ENCODE measurements at places on chromosomes 2 and 18.
A peak's percentile ranks its signal among the peaks of the same experiment; 100 is the strongest.

- no peak for DNase-seq
Measured at GRCh38 chr2:96528006-96528699, 8.4 kb upstream of the ARID5A start.

- DNase-seq: peak; percentile 90
Measured at GRCh38 chr2:28344756-28345373, 47.8 kb upstream of the FOSL2 start.

- DNase-seq: no peak
Measured at GRCh38 chr2:12169721-12170120, 423.3 kb downstream of the LPIN1 start.

- no peak for DNase-seq
Measured at GRCh38 chr2:31053929-31054782, 84.1 kb downstream of the GALNT14 start.

- DNase-seq: no peak
Measured at GRCh38 chr2:120949957-120950590, 214.4 kb downstream of the GLI2 start.

GRCh38 chr2:143160732-143161707 lies 31.8 kb downstream of the ARHGAP15 start:
- DNase-seq: no peak

DNA sequence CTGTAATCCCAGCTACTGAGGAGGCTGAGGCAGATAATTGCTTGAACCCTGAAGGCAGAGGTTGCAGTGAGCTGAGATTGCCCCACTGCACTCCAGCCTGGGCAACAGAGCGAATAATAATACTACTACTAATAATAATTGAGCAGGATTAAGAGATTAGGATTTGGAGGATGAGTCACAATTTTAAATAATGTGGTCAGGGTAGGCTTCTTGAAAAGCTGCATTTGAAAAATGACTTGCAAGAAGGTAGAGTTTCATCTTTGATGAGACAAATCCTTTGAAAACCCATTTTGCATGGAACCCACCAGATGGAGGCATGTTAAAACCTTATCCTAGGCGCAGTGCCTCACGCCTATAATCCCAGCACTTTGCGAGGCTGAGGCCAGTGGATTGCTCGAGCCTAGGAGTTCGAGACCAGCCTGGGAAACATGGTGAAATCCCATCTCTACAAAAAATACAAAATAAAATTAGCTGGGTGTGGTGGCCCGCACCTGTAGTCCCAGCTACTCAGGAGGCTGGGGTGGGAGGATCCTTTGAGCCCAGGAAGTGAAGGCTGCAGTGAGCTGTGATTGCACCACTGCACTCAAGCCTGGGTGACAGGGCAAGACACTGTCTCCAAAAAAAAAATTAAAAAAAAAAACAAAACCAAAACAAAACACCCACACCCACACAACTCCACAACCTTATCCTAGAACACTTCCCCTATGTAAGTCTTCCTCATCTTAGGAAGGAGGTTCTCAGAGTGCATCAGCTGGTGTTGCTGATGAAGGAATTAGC lies 3.3 kb upstream of the ATP8B1 start:
- DNase-seq: no peak

GRCh38 chr2:59732871-59733566 lies 820.4 kb downstream of the BCL11A start:
- no peak for DNase-seq

- no peak for DNase-seq
Measured at GRCh38 chr2:238919307-238919706, 71.4 kb downstream of the TWIST2 start.

GRCh38 chr18:3323900-3324299 lies 62.0 kb downstream of the MYL12B start:
- DNase-seq: no peak

- peak; percentile 1 for DNase-seq
Measured at GRCh38 chr2:109201465-109202327, 72.7 kb downstream of the SH3RF3 start.

DNA sequence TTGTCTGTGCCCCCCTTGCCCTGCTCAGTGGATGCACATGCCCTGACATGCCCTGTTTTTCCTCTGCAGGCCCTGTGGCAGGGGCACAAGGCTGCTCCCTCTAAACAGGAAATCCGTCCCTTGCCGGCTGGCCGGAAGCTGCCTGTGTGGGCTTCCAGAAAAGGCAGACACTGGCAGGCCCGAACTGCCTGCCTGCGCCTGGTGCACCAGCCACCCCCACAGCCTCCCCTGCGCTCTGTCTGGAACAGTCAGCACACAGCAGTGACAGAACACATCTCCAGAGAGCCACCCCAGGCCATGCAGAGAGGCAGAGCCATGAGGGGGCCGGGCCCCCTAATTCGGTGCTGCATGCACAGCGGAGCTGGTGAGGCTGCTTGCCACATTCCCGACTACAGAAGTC lies 33.5 kb downstream of the LOXHD1 start:
- DNase-seq: no peak

DNA sequence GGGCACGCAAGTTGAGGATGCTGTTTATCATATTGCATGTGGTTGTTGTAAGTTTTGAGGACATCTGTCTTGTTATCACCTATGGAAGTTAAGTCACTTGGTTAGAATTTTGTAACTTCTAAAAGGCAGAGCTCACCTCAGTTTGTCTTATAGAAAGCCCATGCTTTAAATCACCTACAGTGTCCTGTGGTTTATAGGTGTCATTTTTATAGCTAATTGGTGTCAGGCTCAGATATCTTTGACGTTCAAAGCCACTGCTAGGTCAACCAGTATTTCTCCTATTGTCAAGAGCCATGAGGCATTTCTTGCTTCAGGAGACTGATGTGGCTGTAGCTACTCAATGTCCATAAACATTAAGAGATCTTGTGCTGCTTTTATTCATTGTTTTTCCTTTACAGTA lies 16.8 kb downstream of the ZNF532 start:
- no peak for DNase-seq

GRCh38 chr2:216549926-216550690 lies 51.5 kb downstream of the RPL37A start:
- DNase-seq: no peak

DNA sequence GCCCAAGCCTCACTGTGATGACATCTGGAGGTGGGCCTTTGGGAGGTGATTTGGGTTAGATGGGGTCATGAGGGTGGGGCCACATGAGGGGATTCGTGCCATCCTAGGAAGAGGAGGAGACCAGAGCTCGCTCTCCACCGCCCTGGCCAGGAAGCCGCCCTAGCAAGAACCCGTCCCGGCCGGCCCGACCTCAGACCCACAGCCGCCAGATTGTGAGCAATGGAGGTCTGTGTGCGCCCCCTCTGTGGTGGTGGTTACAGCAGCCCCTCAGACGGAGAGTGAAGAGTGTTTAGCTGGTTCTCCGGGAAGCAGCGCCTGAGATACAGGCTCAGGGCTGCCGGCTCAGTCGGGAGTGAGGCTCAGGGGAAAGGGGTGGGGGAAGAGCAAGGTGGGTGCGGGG lies 83.3 kb downstream of the RTP5 start:
- DNase-seq: no peak

DNA sequence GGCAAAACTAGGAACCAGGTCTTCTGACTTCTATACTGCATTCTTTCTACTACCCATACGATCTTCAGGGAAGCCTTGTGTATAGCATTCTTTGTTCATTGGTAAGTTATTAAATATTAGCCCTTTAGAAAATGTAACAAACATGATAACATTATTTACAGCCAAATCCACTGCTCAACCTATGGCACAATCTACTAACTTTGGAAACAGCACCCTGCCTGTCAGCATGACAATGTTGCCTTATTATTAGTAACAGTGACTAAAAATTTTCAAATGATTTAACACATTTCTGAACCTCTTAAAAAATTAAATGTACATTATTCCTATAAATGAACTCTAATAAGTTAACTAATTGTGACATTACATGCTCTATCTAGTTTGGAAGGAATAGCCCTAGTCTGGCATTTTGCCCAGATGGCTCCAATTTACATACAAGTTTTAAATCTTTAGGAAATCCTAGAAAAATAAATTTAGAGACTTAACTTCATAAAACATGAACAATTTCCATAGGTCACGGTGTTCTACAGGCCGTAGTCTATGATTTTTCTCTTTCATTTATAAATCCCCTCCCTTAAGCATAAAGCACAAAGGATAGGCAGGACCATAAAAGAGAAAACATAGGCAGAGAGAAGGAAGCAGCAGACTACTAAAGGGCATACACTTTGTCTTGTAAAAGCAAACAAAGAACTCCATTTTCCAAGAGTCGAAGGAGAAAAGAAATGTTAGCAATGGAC lies 33.7 kb downstream of the YES1 start:
- DNase-seq: no peak

- DNase-seq: no peak
Measured at GRCh38 chr18:51370996-51371395, 173.5 kb upstream of the MEX3C start.

DNA sequence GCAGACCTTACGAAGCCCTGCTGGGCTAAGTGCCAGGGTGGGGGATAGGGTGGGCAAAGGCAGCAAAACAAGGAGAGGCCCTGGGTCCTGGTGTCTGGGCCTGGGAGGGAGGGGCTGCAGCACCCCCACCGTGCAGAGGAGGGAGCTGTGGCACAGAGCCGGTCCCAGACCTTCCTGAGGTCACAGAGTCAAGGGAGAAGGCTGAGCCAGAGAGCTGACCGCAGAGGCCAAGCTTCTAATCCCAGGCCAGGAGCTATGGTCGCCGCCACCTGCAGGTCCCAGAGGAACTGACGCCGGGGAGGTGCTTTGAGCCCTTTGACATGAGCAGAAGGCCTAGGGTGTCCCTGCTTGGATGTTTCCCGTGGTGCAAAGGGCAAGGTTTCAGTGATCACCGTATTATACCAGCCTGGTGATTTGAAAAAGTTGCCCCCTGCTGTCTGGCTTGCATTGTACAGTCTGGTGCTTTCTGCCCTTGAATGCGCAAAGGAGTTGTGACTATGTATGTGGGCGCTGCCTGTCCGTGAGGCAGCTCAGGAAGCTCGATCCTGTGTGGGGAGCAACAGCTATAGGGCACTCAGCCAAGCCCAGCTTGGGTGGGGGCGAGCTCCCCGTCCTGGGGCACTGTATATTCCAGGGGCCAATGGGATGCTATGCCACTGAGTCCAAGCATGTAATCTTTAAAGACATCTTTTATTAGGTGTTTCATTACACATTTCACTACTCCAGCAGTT lies 44.3 kb downstream of the EDAR start:
- no peak for DNase-seq

GRCh38 chr2:18682681-18683080 lies 93.3 kb upstream of the NT5C1B start:
- no peak for DNase-seq

DNA sequence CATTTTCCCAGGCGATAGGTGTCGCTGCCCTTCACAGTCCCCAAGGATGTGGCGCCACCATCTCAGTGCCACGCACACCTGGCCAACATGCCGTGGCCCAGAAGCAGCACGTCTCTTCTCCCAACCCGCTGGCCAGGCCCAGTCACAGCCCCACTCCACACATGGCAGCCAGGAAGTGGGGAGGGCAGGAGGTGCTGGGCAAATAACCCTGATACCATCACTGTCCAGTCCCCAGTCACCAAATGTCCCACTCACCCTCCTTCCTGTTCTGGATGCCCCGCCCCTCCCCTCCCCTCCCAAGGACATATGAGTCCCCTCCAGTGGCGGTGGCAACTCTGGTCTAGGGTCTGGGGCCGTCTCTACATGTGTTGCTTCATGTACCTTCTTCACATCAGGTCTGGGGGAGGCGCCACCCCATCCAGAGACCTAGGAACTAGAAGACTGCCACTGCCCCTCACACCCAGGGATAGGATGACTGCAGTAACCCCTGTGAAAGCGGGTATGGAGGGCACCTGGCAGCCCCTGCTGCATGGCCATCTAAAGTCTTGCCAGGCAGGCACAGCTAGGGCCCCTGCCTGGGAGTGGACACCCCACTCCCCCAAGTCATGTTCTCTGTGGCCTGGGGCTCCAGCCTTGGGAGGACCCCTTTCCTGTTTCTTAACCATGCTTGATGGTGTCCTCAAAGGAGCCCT lies 7.3 kb upstream of the CAPN10 start:
- DNase-seq: no peak

Data from NCI-H524 treated with DMSO at 0.1 percent for 48 hours (cell line).